Skeletal muscle cell (primary cell): ENCODE measurements at places on chromosomes 13 and 19.

DNA sequence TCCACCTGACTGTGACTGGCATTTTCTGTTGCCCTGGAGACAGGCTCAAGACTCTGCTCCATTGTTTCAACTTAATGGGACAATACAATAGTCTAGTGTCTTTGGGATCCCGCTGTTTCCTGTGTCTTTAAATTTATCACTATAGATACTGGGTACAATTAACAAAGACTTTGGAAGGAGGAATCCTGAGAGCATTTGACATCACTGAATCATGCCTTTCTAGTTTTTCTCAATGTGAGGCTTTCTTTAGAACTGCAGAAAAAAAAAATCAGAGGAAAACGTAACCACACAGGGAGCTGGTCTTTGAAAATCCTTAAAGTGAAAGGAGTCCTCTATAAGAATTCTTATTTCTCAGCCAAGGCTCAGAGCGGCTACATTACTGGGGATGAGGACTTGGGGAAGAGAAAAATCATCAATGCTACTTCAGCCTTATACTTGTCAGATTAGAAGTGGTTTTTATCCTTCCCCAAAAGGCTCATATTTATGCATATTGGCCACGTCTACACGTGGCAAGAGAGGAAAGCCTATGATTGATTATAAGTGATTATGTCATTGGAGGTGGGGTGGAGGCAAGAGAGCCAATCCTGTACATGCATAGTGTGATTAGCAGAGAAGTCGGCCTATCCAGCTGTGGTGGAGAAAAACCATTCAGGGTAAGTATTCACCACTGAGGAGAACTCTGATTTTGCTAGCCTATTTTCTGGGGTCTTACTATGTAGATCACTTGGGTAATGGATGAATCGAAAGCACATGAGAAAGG, 34.4 kb upstream of the UBL3 start:
- DNase-seq, result no peak

GRCh38 chr19:7844951-7845350, 14.9 kb downstream of the EVI5L start:
- DNase-seq, result no peak

DNA sequence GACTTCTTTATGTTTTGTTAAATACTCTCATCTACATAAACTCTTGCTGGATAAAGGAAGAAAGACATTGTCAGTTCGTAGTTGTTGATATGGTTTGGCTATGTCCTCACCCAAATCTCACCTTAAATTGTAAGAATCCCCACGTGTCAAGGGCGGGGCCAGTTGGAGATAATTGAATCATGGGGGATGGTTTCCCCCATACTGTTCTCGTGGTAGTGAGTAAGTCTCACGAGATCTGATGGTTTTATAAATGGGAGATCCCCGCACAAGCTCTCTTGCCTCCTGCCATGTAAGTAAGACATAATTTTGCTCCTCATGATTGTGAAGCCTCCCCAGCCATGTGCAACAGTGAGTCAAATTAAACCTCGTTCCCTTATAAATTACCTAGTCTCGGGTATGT, 3.6 kb downstream of the ADGRE1 start:
- no peak for DNase-seq

DNA sequence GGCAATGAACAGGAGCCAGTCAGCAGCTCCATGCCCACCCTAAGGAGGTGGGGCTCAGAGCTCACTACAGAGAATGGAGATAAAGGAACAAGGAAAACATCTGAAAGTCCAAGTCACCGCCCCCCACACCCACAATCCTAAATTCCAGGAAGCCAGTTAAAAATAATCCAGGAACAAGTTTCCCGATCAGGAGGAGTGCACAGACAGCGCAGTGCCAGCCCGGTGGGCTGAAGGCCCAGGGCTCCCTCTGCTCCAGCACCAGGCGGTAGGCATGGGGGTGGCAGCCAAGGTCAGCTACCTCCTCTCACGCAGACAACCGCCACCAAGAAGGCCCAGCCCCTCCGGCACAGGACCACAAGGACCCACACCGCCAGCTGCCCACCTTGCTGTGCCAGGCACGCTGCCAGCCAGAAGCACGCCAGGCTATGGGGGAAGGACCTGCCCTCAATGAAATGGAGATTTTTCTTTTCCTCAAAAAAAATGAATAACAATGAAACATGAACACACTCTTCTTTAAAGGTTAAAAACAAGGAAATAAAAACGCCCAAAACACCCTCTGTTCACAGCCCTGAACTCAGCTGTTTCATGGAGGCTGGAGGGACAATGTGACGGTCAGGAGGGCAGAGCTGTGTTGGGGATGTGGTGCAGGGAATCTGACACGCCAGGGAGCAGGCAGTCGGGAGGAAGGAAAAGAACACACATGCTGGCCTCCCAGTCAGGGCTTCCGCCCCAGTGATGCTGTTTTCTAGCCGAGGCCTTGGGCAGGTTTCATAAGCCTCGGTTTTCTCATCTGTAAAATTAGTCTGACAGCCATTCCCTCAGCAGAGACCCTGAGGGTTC, 11.0 kb downstream of the STK24 start:
- DNase-seq, result no peak

DNA sequence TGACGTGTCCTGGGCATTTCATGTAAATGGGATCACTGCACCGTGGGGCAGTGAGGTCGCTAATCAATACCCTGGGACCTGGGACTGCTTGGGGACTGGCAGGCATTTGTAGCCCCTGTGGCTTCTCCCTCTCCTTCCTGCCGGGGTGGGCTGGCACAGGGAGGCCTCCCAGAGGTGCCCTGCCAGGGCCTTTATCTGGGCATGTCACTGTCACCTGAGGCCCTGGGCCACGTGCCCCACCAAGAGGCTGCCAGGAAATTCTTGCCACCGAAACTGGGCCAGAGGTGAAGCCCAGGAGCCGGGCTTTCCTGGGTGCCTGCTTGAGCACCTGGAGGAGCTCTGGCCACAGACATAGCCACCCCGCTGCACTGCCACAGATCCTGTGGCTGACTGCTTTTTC, 1.8 kb upstream of the NMRK2 start:
- DNase-seq, result no peak
